ENCODE measurements at places on chromosomes 4 and X.

DNA sequence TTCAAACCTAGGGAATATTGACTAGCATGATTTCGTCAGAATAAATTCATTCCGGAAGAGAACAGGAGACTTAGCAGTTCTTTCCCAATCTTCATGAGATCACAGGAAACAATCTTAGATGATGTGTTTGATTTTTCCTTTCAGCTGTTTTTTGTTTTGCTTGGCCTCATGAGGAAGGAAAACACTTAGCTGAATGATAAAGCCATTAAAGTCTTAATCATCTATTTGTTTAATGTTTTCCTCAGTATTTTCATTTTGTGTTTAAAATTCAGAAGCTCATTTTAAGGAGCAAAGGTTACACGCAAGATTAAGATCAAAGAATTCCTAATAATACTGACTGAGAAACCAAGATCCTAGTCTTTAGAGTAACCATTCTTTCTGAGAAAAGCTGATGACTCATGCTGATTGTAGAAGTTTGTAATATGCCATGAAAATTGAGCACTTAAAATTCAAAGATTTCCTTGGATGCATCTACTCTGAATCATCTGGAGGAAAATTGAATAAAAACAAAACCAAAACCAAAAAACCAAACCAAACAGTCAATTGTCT is 15.4 kb upstream of the TBC1D19 start:
- DNase-seq = no peak

DNA sequence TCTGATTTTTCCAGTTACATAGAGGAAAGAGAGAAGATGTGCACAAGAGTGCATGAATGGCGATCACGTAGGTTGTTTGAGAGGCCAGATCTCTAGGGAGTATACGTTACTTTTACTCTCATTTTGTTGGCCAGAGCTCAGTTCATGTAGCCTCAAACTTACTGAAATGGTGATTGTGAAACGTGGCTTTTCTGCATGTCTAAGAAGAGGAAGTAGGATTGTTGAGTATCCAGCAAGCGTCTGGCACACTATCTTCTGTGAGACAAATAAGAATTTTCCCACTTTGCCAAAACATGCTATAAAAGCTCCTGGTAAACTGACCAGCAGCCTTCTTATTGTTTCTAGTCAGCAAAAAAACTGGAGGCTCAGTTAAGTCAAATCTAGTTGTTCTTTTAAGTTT is 264.5 kb upstream of the EMCN start:
- no peak for DNase-seq

DNA sequence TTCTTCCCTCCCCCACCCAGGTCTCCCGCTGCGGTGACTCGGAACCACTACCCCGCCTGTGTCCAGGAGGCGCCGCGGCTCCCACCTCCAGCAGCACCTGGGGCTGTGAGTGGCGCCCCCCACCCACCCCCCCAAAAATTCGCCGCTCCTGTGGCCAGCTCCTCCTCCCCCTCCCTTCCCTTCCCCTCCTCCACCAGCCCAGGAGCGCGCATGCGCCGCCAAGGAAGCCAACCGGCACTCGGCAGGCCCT is 278 bp downstream of the CLOCK start:
- no peak for DNase-seq

DNA sequence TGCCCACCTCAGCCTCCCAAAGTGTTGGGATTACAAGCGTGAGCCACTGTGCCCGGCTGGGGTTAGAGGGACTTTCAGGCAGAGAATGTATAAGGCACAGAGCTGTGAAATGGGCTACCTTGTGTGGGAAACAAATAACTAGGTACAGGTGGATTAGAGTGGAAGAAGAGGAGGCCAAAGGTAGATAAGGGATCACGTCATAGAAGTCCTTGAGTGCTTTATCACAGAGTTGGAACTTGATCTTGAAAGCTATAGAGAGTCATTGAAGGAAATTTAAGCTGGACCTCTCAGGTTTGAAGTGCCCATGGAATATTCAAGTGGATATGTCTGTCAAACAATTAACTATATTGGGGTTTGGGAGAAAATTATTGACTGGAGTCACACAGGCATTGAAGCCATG is 8.4 kb downstream of the N4BP2 start:
- DNase-seq = no peak

DNA sequence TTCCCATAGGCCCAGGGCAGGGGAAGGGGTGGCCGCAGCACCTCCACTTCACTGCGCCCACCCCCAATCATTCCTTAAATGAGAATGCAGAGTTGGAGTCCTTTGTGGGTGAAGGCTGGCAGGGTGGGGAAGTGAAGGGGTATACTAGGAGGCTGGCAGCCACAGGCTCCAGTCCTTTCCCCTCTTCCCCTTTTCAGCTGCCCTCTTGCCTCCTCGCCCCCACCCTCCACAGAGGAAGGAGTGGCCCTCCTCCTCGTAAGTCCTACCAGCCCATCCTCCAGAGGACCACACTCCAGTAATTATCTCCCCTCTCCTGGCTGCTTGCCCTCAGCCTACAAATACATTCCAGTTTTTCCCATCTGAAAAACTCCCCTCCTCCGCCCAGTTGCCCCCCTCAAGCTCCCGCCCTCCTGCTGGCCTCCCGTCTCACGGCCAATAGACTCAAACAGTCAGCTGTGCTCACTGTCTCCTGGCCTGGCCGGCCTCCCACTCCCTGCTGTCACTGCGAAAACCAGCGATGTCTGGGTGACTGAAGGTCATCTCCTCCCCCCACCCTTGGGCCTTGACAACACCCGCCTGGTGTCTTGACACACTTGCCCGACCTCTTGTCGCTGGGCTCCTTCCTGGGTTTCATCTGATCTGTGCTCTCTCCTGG is 38.8 kb downstream of the EFNB1 start:
- DNase-seq = peak; percentile 11

- DNase-seq = no peak
Observed at GRCh38 chr4:152368001-152368400, 167.9 kb downstream of the FBXW7 start.

GRCh38 chr4:45147866-45148265 is 421.5 kb upstream of the GNPDA2 start:
- no peak for DNase-seq

DNA sequence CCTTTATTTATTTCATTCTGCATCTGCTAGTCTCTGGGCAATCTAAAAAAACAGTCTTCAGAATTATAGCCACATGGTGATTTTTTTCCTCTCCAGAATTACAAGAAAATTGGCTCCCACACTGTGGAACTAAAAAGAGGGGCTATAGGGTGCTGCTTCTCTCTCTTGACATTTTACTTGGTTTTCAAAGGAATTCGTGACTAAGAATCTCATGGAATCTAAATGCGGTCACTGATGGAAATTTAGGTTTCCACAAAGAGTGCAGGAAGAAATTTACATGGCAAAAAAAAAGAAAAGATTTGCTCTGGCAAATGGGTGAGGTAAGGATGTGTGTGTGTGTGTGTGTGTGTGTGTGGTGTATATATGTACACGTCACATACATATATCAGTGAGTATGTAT is 10.2 kb downstream of the ATXN3L start:
- no peak for DNase-seq

DNA sequence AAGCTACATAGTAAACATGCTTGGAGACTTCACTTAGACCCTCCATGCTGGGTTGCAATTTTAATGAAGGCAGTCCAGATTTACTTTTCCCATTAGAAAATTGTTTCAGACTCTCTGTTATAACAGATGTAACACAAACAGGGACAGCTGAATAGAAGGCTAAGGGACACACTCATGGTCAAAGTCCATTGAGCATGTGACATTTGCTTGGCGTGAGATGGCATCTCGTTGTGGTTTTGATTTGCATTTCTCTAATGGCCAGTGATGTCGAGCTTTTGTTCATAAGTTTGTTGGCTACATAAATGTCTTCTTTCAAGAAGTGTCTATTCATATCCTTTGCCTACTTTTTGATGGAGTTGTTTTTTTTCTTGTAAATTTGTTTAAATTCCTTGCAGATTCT is 358.2 kb upstream of the CLNK start:
- no peak for DNase-seq

DNA sequence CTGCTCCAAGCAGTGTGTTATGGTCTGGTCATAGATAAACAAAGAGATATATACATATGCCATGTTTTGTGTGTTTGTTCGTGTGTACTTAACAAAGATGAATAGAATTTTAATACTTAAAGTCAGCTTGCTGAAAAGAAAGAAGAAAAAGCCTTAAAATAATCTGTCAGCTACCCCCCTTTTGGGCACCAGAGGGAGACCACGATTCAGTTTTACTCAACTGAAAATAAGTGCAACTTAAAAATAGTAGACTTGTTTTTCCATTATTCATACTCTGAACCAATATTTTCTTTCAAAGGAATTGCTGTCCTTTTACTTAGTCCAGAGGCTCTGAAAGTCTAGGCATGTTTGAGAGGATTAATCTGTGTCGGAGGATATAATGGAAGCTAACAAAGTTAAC is 181.7 kb upstream of the AGTR2 start:
- no peak for DNase-seq

- no peak for DNase-seq
Observed at GRCh38 chrX:120140293-120140981, 18.0 kb upstream of the RHOXF2 start.

- DNase-seq = no peak
Observed at GRCh38 chr4:79611026-79611425, 203.0 kb upstream of the GK2 start.

DNA sequence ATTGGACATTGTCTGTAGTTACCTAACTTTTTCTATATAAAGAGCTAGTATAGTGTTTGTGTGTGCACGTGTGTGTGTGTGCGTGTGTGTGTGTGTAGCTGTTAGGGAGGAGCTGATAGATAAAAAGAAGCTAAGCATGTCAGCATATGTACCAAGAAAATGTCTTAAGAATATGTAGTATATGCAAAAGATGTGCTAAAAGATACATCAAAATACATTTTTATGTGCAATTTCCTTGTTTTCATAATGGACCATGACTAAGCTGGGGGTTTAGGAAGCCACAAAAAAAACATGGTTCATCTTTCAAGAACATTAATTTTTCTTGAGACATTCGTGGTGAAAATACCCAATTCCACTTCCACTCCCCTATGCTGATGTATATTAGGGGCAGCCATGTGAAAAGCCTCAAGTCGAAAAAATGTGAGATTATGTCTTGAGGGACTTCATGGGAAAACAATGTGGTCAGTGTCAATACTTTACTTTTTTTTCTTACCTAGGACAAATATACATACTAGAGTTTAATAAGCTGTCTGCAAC is 1599.7 kb downstream of the ARAP2 start:
- no peak for DNase-seq

DNA sequence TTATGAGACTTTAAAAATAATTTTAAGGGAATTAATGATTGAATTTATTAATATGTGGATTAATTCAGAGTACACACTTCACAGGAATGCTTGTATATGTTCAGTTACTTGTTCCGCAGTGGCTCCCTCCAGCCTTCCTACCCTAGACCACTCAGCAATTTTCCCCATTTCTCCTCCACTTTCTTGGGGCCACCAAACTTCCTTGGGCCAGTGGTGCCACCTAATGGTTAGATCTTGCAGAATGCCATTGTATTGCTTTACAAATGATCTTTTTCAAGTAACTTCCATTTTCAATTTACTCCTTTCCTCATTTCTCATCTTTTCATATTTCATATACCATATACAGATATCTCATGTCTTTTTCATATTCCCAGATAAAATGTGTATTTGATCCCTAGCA is 3.6 kb upstream of the RNF175 start:
- DNase-seq = no peak

- DNase-seq = no peak
Observed at GRCh38 chrX:141220342-141221008, 21.8 kb downstream of the SPANXC start.

DNA sequence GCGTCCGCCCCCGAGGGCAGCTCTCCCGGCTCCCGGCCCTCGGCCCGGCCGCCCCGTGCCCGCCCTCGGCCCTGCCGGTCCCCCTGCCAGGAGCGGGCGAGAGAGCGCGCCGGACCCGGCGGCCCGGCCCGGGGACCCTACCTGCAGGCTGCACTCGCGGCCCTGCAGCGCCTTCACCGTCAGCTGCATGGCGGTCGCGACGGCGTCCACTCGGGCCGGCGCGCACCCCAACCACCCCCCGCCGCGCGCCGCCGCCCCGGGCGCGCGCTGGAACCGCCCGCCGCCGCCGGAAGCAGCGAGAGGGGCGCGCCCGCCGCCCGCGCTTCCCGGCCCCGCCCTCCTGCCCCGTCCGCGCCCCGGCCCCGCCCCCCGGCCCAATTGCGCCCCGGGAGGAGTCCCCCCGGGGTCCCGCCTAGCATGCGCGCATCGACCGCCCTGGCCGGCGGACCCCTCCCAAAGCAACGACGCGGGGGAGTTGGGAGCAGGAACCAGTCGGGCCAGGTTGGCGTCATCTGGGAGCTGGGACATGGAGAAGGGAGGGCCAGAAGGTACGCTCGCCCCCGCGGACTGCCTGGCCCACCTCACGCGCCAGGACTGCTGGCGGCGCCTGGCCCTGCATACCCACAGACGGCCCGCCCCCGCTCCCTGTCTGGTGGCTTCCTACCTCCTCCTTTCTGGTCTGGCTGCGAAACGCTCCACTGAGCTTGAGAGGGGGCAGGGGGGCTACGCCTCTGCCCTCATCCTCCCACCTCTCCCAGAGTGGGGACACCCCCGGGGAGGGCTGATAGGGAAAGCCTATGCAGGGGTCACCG is at the start of gene UBL4A:
Gene UBL4A, minus strand, starts transcription at position 220 of the 812 bp plus-strand sequence. Its CDS starts 31 bp downstream, at position 189.
- peak; percentile 61 for DNase-seq

DNA sequence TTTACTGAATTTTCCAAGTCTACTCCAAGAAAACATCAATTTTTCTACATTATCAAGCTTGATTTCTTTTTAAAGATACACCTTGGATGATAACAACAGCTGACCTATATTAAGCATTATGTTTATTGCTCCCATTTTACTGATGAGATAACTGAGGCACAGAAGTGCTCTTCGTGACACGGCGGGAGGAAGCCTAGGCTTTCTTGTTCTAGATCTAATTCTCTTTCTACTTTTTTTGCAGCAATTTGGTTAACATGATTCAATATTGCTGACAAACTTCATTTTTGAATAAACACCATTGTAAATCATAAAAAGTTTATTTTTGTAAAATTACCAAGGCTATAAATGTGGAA is 33.8 kb downstream of the BBS12 start:
- DNase-seq = no peak
